Activated effector memory CD4-positive, alpha-beta T cell treated with anti-CD3 and anti-CD28 coated beads, Interleukin-2, amount 50 U/mL, for 16 hours (primary cell): ENCODE measurements at places on chromosomes 4 and X.

- DNase-seq: no peak
Observed at GRCh38 chr4:73917081-73917501, 47.9 kb downstream of the CXCL1 start.

DNA sequence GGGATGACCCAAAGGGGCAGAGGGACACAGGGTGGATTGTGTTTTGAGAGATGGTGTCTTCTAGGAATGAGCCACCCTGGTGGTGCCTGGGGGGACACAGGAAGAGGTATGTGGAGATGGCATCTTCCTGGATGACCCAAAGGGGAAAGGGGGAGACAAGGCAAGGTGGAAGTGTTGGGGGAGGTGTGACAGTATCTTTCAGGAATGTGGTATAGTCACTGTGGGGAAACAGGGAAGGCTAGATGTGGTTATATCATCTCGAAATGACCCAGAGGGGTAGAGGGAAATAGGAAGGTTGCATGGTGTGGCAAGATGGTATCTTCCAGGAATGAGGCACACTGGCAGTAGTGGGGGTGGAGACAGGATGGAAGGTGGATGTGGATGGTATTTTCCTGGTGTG lies 62.9 kb downstream of the MAOA start:
- DNase-seq: no peak

DNA sequence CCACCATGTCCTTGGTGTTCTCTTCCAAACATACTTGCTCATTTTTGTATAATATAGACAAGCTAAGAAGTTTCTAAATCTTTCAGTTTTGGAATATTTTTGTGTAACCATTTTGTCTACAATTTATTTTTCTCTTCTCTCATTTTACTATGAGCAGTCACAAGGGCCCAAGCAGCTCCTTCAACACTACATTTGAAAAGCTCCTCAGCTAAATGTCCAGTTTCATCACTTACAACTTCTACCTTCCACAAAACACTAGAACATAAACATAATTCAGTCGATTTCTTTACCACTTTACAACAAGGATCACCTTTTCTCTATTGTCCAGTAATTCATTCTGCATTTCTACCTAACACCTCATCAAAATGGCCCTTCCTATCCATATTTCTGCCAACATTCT lies 554.4 kb downstream of the RAB28 start:
- no peak for DNase-seq

GRCh38 chr4:40441430-40441829 lies 106.3 kb downstream of the CHRNA9 start:
- DNase-seq: no peak

DNA sequence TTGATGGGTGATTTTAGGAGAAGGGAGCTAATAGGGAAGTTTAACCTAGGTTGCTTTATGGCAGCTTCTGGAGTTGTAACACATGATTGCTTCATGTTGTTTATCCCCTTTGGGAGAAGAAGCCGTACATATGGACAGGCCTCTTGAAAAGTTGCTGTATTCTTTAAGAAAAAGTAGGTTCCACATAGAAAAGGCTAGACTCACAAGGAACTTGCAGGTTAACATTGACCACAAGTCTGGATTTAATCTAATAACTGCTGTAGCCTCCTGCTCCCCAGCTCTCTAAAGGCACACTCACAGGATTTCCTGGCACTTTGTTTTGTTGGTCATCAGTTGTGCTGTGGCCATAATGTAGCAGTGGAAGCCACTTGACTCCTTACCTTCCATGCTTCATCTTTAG lies 19.7 kb downstream of the FNIP2 start:
- DNase-seq: no peak
